IPS DF 19.7 (cell line): ENCODE measurements at places on chromosomes 6 and 20.

DNA sequence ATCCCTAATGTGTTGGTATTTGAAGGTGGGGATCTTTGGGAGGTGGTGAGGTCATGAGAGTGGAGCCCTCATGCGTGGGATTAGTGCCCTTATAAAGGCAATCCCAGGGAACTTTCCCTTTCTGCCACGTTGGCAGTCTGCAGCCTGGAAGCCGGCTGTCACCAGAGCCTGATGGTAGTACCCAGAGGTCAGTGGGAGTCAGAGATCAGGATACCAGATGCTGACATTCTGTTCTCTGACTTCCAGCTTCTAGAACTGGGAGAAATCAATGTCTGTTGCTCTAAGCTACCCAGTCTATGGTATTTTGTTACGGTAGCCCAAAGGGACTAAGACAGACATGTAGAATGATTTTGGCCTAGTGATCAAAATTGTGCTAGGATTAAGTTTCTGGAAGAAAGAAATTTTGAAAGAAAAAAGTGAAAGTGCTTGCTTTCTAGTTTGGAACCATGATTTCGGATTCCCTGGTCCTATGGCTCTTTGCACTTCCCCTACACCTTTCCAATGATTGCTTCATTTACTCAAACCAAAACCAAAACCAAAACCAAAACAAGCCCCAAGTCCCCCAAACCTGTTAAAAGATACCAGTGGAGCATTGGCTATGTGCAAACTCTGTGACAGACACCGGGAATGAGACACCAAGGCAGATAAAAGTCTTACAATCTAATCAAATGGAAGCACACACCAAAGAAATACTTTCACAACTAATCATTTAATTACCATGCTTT is 173.7 kb upstream of the ZNF217 start:
- DNase-seq = no peak

DNA sequence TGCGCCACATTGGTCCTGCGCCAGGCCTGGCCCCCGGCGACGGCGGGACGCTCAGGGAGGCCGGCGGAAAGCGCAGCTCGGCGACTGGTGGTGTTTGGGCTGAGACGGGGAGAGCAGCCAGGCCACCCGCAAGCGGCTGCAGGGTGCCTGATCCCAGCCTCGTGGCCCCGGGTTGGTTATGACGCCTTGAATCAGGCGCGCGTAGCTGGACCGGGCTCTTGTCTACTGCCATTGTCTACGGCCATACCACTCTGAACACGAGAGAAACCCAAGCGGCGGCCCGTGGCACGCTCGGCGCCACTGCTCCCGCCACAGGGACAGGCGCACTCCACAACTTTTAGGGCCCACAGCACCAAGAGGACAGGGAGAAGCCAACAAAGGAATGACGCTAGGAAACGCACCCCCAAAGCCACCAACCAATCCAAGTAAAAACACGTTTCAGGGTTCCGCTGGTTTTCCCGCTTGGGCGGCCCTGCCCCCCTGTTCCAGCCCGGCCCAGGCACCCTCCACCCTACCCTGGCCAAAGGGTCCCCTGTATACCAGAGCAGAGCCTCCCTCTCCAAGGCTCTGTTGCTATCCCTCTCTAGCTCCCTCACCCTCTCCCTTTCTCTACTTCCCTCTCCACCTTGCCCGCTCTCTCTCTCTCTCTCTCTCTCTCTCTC is 1849.3 kb upstream of the DEFB115 start:
- no peak for DNase-seq

DNA sequence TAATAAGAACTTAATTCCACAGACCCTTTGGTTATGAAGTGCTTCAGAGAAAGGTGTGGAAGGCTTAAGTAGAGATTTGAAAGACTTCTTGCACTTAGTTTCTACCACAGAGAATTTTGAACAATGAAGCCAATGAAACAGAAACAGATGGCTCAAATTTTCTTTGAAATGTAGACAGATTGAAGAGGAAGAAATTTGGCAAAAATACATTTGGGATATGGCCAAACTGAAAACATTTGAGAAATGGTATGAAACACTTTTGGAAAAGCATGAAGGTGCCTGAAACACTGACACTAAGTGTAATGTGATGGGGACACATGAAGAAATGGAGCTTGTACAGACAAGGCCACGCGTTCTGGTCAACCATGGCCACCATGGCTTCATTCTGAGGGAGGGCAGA is 272.4 kb upstream of the EXOC2 start:
- DNase-seq = no peak

GRCh38 chr20:62603021-62603906 is 39.0 kb upstream of the SLCO4A1 start:
- no peak for DNase-seq

GRCh38 chr20:39756828-39757227 is 794.7 kb downstream of the DHX35 start:
- DNase-seq = no peak

GRCh38 chr6:72913797-72914196 is 291.9 kb downstream of the KCNQ5 start:
- no peak for DNase-seq

DNA sequence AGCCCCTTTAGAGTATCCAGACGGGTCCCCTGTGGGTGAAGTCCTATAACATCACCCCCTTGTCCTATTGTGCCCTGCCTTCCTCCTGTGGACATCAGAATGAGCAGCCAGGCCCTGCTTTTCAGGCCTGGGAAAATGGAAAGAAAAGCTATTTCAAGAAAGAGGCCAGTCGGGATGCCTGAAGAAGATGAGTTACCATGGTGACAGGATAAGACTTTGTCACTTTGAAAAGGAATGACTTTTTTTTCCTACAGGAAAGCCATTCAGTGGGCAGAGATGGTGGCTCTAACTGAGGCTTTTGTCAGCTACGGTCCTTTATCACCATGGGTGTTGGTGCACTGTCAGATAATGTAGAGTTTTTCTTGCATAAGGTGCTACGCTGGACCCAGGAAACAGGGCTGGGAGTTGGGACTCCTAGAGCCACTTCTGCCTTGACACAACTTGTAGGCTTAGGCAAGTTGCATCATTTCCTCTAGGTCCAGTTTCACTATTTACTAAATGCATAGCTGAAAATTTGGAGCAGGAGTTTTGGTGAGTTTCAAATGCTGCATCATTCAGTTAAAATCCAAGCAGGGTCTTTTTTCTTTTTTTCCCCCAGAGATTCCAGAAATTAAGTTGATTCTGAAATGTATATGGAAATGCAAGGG is 293.6 kb upstream of the PRND start:
- DNase-seq = no peak

- no peak for DNase-seq
Measured at GRCh38 chr6:75446241-75446880, 47.2 kb downstream of the FILIP1 start.

DNA sequence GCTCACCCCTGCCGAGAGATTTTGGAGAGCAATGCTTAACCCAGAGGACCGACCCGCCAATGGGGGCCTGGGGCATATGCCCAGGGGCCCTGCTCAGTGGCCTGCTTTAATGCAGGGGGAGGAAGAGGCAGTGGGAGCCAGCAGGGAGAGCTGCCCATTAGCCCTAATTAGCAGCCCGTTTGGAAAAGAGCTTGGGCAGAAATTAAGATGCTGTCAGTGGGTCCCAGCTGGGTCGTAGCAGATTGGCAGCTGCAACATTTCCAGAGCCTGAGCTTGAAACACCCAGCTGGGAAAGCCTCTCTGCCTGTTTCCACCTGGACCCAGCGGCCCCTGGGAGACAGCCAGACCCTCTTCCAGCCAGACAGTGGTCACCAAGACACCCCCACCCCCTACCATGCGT is 39.5 kb downstream of the CD40 start:
- no peak for DNase-seq

DNA sequence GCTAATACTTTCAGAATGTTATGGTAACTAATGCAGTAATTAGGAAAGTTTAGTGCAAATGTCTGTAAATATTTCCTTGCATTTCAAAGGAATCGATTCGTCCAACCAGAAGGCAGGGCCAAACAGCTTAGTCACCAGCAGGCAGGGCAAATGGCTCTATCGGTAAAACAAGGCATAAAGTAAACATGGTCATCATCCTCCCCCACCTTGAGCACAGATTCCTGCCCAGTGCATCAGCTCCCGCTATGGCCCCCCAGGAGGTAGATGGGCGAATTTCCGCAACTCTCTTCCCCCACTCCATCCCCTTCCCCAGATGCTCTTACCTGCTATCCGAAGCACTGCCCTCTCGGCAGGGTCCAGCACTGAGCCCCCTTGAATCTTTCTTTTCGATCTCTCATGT is 103.8 kb upstream of the BEND6 start:
- DNase-seq = no peak

- no peak for DNase-seq
Measured at GRCh38 chr6:138818496-138819194, 22.8 kb downstream of the ECT2L start.

DNA sequence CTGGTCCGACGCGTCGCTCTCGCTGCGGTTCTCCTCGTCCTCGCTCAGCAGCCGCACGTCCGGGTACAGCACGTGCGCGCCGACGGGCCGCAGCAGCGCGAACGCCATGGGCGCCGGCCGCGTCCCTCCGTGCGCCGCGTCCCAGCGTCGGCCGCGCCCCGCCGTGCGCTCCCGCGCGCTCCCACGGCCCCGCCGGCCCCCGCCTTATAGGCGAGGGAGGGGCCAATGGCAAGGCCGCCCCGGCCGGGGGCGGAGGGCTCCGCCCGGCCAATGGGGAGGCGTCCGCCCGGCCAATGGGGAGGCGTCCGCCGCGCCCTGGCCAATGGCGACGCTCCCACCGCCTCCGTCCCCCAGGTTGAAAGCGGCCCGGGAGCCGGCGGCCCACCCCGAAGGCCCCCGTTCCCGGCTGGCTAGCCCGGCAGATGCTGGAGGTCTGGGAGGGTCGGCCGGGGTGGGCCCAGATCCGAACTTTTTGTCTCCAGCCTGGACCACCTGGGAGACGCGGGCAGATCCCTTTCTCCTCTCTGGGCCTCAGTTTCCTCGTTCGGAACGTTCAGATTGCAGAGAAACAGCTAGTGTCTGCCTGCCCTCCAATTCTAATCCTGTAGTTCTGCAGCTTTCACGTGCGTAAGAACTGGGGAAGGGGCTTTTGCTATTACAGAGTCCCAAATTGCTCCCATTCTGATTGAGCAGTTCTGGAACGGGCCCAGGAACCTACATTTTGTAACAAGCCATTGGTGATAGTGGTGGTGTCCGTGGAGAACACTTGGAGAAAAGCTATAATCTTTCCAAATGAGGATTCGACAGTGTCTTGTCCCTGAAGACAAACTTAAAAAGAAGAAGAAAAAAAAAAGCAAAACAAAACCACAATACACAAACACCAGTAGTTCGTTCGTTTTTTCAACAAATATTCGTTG is at the start of gene TCF15:
TSS of gene TCF15 (minus strand) at position 180 of the 917 bp plus-strand sequence. CDS start at position 108, 72 bp downstream.
- no peak for DNase-seq

DNA sequence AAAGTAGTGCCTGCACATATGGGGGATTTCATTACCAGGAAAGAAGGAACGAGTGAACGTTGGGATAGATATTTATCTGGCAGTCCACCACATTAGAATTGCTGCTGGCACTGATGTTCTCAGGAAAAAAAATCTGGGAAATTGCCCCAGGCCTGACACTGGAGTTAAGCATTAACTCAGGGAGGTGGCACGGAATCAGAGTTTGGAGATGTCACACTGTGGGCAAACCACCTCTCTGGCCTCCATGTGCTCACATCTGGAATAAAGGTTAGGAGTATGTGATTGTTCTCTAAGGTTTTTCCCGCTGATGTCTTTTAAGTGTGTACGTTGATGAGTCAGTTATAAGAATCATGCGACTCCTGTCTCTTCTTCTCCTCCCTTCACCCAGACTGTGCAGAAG is 7.9 kb downstream of the TGM3 start:
- DNase-seq = no peak

DNA sequence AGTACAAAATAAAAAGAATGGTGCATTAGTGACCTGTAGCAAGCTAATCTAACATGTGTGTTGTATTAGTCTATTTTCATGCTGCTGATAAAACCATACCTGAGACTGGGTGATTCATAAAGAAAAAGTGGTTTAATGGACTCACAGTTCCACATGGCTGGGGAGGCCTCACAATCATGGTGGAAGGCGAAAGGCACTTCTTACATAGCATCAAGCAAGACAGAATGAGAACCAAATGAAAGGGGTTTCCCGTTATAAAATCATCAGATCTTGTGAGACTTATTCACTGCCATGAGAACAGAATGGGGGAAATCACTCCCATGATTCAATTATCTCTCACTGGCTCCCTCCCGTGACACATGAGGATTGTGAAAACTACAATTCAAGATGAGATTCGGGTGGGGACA is 45.4 kb upstream of the AIG1 start:
- DNase-seq = no peak

DNA sequence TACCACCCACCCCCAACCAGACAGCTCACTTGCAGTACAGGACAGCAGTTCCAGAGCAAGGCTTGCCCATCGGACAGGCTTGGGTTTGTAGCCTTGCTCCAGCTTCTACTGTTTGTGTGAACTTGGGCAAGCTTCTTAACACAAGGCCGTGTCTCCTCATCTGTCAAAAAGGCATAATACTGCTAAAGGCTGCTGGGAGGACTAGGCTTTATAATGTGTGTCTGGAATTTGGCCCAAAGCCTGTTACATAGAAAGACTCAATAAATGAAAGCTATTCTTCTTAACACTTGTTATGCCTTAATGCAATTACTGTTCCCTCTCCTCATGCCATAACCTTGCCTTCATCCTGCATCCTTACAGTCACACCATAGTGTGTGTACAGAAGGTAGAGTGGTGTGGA is 43.4 kb downstream of the LYRM4 start:
- DNase-seq = no peak

DNA sequence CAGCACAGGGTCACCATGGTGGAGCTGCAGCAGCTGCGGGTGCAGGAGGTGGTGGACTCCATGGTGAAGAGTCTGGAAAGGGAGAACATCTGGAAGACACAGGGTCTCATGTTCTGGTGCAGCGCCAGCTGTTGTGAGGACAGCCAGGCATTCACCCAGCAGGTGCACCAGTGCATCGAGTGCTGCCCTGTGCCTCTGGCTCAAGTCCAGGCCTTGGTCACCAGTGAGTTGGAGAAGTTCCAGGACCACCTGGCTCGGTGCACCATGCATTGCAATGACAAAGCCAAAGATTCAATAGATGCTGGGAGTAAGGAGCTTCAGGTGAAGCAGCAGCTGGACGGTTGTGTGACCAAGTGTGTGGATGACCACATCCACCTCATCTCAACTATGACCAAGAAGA is 22.9 kb upstream of the RIPK1 start:
- DNase-seq = no peak

- no peak for DNase-seq
Measured at GRCh38 chr6:20922743-20923142, 388.5 kb downstream of the CDKAL1 start.
